HS-27A (cell line): ENCODE measurements at places on chromosomes 16 and 17.

DNA sequence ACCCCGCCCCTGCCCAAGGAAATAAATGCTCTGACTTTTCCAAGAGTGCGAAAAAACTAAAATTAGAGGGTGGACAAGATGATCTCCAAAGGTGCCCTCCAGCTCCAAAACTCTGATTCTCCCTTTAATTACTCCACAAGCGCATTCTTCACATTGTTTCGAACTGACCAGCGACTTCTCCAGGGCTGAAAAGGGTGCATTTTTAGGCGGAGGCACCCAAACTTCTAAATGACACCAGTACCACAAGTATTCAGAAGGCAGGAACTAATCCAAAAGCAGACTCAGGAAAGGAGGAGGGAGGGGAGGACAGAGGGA is 750 bp downstream of the ZFHX3 start:
- DNase-seq: peak; percentile 93

DNA sequence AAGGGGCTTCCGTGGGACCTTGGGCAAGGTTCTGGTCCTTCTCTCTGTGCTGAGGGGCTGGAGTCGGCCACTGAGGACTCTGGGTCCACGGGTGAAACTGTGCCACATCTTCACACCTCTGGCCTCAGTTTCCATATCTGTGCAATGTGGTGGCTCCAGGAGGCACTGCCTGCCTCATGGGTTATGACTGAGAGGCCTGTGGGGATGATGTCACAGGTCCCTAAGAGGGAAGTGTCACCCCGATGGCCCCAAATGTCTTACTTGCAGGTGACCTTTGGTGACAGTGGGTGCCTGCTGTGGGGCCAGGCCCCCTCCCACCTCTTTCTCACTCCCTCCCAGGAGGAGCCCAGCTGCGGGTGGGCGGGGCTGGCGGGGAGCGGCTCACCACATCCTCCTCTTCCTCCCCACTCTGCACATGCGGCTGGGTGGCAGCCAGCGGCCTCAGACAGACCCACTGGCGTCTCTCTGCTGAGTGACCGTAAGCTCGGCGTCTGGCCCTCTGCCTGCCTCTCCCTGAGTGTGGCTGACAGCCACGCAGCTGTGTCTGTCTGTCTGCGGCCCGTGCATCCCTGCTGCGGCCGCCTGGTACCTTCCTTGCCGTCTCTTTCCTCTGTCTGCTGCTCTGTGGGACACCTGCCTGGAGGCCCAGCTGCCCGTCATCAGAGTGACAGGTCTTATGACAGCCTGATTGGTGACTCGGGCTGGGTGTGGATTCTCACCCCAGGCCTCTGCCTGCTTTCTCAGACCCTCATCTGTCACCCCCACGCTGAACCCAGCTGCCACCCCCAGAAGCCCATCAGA is at the start of gene IL21R:
IL21R (plus strand) TSS at position 407 of the 801 bp plus-strand sequence. CDS start 27,898 bp downstream, outside the sequence.
- no peak for DNase-seq

- DNase-seq: no peak
Measured at GRCh38 chr17:11644265-11645212, 46.3 kb downstream of the DNAH9 start.

DNA sequence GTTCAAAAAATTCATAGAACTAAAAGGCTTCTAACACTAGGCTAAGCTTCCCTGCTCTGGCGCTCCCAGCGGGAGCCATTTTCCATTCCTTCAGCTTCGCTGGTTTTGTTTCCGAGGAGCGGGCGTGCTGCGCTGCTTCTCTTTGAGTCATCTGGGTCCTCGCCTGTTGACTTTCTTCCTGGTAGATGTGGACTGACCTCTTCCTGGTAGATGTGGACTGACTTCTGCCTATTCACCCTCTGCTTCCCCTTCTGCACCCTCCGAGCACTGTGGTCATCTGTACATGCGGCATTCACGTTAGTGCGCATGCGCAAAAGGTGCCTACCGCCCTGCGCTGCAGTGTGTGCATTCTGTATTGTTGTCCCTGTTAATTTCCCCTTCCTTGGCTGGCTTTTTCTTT is 40.8 kb upstream of the SEC14L1 start:
- DNase-seq: no peak

DNA sequence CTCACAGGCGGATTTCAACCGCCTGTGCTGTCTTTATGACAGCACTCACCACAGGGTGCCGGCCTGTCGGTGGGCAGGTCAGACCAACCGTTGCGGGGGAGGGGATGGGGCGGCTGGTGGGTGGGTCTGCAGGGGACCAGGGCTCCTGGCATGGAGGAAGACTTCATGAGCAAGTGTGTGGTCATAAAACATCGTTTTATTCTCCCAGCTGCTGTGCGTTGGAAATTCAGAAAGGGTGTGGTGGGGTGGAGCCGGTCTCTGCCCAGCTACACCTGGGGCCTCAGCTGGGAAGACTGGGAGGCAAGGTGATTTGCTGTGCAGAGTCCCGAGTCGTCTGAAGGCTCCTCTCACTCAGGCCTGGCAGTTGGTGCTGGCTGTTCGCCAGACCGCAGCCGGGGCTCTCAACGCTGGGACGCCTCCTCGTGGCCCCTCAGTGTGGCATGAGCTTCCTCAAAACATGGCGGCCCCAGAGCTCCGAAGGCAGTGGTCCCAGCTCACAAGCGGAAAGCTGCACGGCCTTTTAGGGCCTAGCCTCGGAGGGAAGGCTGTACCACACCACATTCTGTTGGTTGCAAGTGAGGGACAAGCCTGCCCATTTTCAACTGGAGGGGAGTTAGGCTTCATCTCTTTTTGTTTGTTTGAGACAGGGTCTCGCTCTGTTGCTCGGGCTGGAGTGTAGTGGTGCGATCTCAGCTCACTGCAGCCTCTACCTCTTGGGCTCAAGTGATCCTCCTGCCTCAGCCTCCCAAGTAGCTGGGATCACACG is 45.8 kb upstream of the GSE1 start:
- no peak for DNase-seq
